ENCODE measurements at places on chromosomes 1 and 21.

GRCh38 chr1:36968730-36969129 is 65.6 kb downstream of the GRIK3 start:
- no peak for DNase-seq

- DNase-seq: no peak
Observed at GRCh38 chr1:115190540-115191170, 101.4 kb upstream of the TSPAN2 start.

- DNase-seq: no peak
Observed at GRCh38 chr1:1399872-1400575, 889 bp upstream of the CCNL2 start.

GRCh38 chr1:192157067-192157466 is 1.2 kb upstream of the RGS18 start:
- no peak for DNase-seq

DNA sequence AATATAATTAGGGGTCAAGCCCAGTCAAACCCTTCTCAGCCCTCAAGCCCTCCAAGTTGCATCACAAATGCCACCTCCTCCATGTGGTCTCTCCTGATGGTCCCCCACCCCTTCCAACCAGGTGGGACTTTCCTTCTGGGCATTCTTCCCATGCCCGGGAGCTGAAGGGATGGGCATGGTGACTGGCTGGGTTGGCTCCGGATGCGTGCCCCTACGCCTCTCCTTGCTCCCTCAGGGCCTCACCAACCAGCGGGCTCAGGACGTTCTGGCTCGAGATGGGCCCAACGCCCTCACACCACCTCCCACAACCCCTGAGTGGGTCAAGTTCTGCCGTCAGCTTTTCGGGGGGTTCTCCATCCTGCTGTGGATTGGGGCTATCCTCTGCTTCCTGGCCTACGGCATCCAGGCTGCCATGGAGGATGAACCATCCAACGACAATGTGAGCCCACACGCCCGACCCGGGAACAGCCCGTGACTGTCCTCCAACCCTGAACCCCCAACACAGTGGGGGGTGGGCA is 7.5 kb downstream of the ATP1A2 start:
- no peak for DNase-seq
